ENCODE measurements at places on chromosomes 3 and 15.

- no peak for DNase-seq
Measured at GRCh38 chr3:56612146-56612545, 55.2 kb downstream of the CCDC66 start.

- no peak for DNase-seq
Measured at GRCh38 chr15:36544518-36545466, 34.6 kb upstream of the CDIN1 start.

DNA sequence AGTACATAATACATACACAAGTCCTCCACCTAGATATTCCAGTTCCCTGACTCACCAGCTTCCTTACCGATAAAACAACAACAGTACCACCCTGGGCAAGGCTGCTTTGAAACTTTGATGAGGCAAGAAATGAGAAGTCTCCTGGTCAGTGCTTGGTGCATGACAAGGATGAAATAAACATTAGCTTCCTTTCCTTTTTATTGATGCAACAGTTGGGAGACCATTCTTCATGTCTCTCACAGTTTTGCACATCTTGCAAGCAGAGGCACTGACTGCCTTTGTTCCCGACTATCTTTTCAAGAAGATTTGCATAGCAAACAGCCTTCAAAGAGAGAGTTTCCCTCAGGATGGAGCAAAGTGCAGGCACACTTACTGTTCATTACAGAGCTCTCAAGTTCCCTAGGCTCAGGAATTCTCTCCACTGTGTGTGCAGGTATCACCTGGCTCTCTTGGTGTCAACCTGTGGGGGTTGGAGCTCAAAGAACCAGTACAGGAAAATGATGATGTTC, 65.2 kb downstream of the MYLK start:
- peak; percentile 85 for DNase-seq

DNA sequence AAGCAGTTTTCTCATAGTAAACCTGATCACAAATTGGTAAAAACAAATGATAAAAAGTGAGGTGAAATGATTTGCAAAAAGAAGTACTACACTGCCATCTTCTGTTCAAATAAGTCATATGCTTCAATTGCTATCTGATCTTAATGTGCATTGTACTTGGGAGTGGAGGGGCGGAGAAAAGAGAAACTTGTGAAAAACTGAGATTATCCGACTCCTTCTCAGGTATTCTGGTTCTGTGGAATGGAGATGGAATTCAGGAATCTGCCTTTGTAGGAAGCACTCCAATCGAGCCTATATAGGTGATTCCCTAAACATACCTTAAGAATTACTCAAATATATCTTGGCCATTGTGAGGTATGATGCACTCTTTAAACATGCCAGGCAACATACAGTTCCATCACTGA, 180.6 kb downstream of the CHL1 start:
- DNase-seq = peak; percentile 4

DNA sequence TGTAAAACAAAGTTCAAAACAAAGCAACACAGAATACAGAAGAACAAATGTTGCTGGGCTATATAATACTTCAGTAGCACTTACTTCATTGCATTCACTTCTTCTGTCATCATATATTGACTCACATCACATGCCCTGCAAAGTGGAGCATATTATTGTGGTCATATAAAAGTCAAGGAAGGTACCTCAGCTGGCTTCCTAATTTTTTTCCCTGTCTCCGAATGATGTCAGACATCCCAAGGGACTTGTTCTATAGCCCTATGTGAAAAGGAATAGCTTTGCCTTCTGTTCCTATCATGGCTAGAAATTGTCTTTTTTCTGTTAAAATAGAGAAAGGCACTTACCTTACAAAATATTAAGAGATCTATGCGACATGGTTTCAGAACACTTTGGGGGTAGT, 109.4 kb downstream of the LRTM1 start:
- no peak for DNase-seq

Measured in RPMI7951 (cell line).